ENCODE measurements at places on chromosomes 16 and 17.
A peak's percentile ranks its signal among the peaks of the same experiment; 100 is the strongest.

DNA sequence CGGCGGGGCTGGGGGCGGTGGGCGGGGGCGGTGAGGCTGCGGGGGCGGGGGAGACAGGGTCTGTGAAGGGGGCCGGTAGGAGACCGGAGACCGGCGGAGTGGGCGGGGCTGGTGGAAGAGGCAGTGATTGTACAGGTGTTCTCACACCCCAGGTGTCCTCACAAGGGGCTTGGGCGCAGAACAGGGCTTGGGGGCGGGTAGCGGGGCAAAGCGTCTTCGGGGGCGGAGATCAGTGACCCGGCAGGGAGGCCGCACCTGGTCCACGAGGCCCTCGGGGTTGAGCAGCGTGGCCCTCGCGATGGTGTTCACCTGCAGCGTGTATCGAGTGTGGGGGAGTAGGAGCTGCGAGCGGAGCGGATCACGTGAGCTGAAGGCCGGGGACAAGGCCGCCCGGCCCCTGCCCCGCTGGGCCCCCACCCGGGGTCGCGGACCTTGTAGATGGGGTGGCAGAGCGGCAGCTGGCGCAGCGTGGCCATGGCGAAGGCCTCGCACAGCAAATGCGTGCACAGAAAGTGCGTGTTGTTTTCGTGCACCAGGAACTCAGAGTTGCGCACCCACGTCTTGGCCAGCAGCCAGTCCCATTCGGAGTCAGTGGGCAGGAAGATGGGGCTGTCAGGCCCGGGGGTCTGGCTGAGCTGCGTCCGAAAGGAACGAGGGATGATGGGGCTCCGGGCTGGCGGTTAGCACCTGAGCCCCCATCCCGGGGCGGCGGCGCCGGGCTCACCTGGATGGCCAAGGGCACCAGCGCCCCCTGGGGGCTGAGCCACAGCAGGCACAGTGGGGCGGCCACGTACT lies 8.5 kb downstream of the ALOXE3 start:
- peak; percentile 65 for DNase-seq

DNA sequence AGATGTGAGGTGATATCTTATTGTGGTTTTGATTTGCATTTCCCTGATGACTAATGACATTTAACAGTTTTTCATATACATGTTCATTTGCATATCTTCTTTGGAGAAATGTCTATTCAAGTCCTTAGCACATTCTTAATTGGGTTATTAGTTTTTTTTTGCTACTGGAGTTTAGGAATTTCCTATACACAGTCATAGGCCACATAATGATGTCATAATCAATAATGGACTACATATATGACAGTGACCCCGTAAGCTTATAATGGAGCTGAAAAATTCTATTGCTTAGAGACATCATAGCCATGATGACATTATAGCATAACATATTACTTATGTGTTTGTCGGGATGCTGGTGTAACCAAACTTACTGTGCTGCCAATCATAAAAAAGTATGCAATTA lies 83.7 kb downstream of the ABCA8 start:
- no peak for DNase-seq

GRCh38 chr17:31654936-31655335 lies 204.1 kb downstream of the COPRS start:
- DNase-seq = peak; percentile 43

DNA sequence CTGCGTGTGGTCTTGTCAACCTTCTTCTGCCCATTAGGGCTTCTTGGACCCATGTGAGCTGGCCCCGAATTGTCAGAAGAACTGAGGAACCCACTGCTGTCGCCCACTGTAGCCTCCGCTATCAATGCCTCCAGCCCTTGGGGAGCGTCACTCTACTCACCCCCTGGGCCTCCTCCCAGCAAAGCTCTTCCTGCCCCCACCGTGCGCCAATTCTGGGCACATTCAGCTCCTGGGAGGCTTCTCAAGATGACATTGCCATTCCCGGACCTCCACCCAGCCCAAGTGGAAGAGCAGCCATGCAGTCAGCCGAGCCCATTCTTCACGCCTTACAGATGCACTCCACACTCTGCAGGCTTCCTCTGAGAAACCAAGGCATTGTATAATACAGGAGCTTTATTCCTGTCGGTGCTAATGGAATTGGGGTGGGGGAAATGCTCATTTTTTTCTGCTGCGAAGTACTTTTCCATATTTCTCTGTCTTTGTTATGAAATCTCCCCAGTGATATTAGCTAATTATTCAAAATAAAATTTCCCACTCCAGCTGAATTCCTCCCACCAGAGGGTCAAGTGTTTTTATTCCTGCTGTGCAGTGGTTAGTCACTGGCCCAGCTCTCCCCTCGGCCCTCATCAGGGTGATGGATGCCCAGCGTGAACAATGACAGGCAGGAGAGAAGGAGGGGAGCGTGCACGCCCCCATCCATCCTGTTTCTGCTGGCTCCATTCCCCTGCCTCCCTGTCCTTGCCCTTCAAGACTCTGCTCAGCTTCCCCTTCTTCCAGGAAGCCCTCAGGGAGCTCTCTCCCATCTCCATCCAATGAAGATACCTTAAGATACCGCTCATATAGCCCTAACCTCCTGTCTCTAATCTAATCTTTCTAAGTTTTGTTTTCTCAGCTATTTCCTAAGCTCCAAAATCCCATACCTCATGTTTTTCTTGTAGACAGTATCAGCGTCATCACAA lies 87.7 kb downstream of the C16orf95 start:
- DNase-seq = no peak

- no peak for DNase-seq
These were observed 503 bp downstream of the C16orf54 start for GRCh38 chr16:29745121-29745852.

DNA sequence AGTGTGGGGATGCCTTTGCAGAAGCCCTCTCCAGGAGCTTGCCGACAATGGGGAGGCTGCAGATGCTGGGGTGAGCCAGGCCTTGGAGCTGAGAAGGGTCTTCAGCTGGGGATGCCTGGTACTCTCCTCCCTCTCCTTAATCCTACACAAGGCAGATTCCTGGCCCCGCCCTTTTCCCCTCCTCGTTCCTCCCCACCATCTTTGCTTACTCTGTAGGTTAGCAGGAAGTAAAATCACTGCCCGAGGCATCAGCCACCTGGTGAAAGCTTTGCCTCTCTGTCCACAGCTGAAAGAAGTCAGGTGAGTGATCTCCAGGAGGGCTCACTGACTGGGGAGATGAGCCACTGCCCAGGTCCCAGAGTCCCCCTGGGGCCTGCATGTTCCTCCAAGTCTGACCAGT lies 38.7 kb downstream of the NLRC5 start:
- DNase-seq = no peak

GRCh38 chr16:17852977-17853702 lies 382.4 kb upstream of the XYLT1 start:
- DNase-seq = no peak

DNA sequence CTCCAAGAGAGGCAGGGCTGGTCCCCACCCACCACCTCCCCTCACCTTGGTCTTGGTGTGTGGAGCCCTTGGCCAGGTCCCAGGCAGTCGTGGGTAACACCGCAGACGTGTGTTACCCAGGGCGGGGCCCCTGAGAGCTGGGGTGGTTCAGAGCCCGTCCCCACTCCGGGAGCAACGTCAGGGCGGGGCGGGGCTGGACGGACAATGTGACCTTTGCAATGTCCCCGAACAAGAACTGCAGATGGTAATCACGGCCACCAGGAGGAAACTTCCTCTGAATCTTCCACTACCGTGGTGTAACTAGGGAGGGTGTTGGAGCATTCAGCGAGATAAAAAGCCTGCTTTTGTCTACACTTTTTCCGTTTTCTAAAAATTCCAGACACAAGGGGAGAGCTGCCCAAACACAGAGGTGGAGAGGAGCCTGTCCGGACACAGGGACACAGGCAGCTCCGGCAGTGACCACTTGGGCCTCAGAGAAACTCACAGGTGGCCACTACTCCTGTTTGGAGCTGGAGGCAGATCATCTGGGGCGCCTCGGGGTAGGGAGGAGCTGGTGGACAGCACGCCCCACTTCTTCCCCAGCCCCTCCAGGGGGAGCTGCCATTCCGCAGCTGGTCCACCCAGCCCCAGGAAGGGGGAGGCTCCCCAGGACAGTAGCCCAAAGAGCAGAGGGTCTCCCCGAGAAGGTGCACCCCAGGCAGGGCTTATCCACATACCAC lies 14.2 kb upstream of the SLC38A10 start:
- peak; percentile 74 for DNase-seq

- no peak for DNase-seq
These were observed 12.6 kb upstream of the UQCRC2 start for GRCh38 chr16:21940570-21940969.

DNA sequence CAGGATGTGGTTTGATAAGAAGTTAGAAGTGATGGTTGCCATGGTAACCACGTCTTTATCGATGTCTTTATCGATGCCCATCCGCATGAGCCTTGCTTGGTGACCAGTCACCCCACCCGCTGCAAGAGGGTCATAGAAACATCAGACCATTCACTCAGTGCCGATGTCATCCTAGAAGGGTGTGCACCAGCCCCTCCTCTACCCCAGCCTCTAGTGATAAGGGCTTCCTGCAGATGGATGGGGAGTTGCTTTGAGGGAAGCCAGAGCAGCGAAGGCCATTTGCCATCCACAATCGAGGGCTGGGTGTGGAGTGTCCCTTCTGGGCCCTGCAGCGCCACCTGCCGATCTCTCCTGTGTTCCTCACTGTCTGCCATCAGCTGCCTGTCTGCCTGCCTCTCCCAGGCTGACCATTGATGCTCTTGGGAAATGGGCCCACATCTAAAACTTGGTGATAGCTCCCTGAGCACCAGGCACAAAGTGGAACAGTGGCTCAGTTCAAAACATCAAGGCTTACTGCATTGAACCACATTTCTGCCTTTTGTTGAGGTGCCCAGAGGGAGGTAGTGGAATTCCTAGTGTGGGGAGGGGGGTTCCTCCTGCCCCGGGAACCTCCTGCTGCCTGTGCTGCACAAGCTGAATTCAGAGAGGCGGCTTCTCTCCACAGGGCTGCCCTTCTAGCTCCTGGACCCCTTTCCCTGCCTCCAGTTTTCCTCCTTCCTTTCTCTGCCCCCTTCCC lies 8.9 kb downstream of the CALB2 start:
- peak; percentile 53 for DNase-seq

GRCh38 chr17:39793301-39793872 lies 55.6 kb downstream of the GRB7 start:
- no peak for DNase-seq

GRCh38 chr17:48162306-48162934 lies 54.9 kb downstream of the SNX11 start:
- DNase-seq = peak; percentile 51

DNA sequence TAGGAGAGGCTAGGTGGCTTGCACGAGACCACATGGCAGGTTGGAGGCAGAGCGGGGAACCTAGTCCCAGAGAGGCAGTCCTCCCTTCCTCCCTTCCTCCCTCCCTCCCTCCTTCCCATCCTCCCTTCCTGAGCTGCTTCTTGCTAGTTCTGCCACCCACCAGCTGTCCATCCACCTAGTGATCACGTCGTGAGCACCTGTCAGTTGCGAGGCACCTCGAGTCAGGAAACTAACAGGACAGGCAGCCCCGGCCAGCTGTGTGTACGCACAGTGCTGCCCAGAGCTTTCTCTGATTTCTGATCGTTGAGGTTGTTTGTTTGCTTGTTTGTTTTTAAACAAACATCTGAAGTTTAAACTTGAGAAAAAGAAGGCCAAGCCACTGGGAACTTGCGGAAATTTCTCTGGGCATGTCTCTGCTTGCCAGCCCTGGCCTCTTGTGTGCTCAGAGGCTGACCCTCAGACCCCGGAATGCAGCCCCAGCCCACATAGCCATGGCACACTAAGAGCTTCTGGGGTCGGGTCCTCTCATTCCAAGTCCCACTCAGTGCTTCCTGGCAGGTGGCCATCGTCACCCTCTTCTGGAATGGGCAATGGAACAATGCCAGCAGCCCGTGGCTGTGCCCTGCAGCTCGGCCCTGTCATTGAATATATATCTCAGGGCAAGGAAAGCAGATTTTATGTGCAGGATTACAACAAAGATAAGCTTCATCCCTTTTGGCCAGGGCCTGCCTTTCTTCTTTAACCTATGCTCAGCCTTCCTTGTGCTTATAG lies 174.0 kb downstream of the KATNIP start:
- DNase-seq = no peak

DNA sequence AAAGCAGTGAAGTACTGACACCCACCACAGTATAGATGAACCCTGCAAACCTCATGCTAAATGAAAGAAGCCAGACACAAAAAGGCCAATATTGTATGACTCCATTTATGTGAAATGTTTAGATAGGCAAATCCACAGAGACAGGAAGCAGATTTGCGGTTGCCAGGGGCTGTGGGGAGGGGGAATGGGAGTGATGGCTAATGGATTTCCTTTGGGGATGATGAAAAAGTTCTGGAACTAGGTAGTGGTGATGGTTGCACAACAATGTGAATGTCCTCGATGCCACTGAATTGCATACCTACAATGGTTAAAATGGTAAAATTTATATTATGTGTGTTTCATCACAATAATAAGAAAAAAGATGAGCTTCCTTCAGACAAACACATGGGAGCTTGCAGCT lies 28.4 kb upstream of the WFIKKN2 start:
- no peak for DNase-seq

DNA sequence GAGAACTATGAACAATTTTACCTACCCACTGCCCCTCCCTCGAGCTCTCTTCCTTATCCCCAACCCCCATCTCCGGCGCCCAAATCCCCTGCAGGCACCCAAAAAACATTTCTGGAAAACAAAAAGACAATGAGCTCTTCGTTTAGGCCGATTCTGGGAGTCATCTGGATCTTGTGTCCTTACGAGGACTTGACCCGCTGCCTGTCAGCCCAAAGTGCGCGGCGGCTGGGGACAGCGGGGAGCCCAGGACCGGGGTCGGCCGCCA lies 524 bp downstream of the STRADA start:
- no peak for DNase-seq

DNA sequence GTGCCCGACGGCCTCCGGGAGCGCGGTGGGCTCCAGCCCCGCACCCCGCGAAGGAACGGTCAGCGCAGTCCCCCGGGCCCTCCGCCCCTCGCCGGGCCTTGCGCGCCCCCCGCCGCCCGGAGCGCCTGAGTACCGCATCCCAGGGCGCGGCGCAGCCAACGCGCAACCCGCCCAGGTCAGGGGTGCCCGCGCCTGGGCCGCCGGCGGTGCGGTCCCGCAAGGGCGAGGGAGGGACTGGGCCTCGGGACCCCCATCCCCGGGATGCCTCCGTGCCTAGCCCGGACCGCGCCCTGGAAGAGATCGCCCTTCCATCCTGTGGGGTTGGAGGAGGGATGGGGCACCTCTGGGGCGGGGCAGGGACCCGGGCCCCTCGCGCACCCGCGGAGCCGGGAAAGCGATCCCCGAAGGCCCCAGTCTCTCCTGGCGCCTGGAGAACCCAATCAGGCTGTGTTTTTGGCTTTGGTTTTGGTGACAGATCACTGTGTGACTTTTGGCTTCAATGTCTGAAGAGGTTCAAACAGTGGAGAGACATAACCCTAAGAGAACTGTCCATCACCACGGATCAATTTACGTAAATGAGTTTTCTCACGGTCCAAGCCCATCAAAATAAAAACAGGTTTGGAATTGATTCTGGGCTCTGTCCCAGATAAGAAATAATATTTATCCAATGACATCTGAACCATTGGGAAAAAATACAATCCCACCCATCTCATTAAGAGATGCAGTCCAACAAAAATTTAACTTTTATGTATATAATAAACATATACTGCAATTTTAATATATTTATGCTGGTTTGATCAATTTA lies 17.8 kb downstream of the ENPP7 start:
- no peak for DNase-seq
